Fibroblast of skin of abdomen (primary cell): ENCODE measurements at places on chromosomes 13 and 19.

DNA sequence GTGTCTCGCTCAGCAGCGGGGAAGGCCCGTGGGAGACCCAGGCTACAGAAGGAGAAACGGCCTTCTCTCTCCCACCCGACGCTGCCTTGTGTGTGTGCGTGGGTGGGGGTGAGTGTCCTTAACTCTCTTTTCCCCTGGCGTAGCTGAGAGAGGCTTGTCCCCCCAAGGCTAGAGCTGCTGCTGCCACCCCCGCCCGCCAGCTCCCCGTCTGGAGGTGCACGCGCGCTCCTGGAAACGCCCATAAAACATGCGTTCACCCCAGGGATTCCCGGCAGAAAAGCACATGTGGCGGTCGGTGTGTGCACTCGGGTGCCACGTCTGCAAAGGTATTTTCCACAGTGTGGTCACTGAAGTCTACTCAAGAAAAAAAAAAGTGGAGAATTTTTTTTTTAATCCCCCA, 36.1 kb downstream of the GADD45B start:
- DNase-seq = no peak

GRCh38 chr13:28489524-28489931, 5.4 kb downstream of the FLT1 start:
- peak; percentile 86 for DNase-seq

- DNase-seq = no peak
These were observed 82.8 kb downstream of the FRY start for GRCh38 chr13:32114284-32114950.

- DNase-seq = peak; percentile 33
These were observed 653.0 kb upstream of the GPC6 start for GRCh38 chr13:92573467-92574057.

DNA sequence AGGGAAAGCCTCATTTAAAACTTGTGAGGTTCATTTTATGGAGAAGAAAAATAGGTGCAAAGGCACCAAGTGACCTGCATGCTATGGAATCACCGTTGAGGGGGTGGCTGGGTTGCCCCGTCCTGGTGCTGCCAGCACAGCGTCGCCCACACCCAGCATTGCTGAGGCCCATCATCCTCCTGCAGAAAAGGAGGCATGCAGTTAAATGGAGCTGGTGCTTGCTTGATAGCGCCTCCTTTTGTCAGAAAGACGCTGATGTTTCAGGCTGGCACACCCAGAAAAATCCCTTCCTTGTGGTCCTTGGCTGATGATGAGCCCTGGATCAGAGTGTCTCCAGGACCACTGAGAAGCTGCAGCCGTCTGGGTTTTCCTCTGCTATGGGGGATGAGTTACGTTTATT, 36.9 kb downstream of the DHRS12 start:
- no peak for DNase-seq

DNA sequence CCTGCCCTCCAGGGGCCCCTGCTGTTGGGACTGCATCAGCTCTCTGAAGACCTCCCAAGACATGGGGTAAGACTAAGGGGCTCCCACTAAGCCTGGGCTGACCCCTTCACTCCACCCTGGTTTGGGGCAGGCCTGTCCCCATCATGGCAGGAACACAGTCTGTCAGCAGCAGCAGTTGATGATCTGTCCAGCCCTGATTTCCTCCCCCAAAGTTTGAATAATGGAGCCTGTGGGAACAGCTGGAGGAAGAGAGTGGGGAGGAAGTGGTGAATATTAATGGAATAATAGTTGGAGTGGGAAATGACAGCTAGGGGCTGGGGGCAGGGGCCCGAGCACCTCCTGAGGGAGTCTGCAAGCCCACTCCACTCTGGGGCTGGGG, 1.3 kb upstream of the B3GNT8 start:
- DNase-seq = no peak

DNA sequence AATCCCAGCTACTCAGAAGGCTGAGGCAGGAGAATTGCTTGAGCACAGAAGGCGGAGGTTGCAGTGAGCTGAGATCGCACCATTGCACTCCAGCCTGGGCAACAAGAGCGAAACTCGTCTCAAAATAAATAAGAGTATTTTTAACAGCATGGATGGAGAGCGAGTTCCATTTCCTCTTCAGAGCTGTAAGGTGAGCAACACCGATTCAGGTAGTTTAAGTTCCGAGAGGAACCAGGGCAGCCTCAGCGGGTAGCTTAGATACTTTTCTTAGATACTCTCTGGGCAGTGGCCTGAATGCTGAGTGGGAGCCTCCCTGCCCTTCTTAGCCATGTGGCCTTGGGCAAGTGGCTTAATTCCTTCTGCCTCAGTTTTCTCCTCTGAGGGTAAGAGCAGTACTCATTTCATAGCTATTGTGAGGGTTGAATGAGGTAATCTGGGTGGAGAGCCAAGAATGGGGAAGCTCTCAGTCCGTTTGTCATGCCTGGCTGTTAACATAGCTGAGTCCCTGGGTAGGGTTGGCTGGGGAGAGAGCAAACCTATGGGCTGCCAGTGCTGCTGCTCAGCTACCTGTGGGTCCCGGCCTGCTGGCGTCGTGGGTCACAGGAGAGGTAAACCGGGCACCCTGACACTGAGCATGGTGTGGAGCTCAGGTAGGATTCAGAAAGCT, 4.1 kb downstream of the ATP11A start:
- DNase-seq = peak; percentile 64

- no peak for DNase-seq
These were observed 274.3 kb downstream of the FGF9 start for GRCh38 chr13:21945195-21945594.

GRCh38 chr19:35977446-35978222, 17.4 kb upstream of the SDHAF1 start:
- no peak for DNase-seq

GRCh38 chr19:29662278-29662603, 3.0 kb upstream of the PLEKHF1 start:
- no peak for DNase-seq

- no peak for DNase-seq
These were observed 33.9 kb upstream of the CCNE1 start for GRCh38 chr19:29777781-29778309.

GRCh38 chr19:21322528-21322927, 6.7 kb downstream of the ZNF708 start:
- DNase-seq = no peak

DNA sequence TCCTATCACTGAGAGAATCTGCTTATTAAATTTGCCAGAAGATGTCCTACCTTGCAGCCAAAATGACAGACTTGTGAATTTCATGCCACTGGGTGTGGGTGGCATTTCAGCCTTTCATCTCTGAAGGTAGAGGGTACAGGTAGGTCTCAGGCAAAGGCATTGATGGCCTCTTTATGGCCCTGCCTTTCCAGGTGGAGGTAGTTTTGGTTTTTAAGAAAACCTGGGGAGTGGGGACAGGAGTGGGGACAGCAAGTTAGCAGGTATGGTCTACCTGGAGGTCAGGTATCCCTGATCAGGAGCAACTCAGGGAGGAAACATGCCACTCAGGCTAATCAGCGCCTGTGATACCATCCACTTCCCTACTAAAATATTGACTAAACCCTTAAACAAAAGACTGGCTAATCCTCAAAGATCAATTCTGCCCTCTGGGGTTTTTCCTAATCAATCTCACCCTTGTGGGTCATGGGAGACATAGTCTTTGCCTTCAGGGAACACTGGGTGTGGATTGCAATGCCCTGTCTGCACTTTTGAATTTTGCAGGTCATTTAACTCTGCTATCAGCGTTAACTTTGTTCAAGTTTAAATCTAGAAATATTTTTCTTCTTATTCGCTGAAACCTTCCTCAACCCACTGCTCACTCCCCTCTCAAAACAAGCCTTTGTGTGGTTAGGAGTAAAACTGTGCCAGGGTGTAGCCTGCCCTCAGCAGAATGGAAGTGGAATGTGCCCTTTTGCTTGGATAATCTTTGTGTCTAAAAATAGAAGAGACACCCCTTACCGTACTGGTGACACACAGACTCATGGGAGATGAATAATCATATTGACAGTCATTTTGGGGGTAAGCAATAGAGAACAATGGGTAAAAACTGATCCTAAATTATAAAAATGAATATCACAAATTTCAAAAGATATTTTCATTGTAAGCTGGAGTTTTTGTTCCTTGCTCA, 233.7 kb downstream of the COG6 start:
- no peak for DNase-seq

DNA sequence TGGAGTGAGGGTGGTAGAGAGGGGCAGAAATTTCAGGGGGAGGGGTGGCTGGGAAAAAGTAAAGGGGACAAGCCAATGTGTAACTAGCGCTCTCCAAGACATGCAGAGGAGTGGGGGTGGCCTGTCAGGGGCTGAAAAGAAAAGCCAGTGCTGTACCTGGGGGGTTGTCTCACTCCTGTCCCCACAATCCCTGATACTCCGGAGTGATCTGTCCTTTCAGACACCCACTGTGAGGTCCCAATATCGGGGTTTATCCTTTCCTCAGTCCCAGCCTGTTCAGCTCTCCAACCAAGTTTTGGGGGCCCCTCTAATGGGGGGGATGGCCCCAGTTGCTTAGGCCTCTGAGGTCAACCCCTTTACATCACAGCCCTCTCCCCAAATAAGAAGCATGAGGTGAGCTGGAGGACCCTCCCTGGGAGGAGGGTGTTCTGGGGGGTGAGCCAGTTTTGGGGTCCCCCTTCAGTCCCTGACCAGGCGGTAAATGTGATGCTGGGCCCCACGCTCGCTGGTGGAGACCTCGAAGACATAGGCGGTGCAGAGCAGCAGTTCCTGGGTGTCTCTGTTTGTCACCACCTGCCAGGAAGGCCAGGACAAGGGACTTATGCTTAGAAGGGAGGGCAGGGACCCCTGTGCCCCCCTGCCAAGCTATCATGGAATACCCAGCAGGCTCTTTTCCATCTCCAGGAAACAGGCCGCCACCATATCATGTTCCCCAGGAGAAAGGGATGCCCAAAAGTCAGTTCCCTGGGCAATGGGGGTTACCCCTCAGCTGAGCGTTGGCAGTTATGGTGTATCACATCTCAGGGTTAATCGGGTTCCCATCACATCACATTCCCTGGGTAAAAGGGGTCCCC, 5.9 kb downstream of the CD37 start:
- no peak for DNase-seq

GRCh38 chr19:15641901-15642491, 1.3 kb downstream of the CYP4F3 start:
- DNase-seq = no peak

- no peak for DNase-seq
These were observed 60.7 kb downstream of the MCF2L start for GRCh38 chr13:113029487-113030258.

DNA sequence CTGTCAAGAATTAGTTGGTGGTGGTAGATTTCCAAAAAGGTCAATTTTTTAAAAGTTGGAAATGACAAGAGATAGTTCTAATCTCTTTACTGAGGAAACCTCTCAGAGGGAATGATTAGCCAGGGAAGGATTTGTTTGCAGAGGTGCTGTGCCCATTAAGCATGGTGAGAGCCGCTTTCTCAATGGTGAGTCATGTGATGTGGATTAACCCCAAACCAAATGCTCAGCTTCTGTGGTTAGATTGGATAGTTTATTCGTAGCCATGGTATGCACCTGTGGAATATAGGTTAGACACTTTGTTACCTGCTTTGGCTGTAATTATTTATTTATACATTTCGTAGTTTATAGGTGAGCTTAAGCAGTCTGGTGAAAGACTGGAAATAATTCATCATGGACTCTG, 7.1 kb downstream of the HNRNPM start:
- DNase-seq = peak; percentile 55

DNA sequence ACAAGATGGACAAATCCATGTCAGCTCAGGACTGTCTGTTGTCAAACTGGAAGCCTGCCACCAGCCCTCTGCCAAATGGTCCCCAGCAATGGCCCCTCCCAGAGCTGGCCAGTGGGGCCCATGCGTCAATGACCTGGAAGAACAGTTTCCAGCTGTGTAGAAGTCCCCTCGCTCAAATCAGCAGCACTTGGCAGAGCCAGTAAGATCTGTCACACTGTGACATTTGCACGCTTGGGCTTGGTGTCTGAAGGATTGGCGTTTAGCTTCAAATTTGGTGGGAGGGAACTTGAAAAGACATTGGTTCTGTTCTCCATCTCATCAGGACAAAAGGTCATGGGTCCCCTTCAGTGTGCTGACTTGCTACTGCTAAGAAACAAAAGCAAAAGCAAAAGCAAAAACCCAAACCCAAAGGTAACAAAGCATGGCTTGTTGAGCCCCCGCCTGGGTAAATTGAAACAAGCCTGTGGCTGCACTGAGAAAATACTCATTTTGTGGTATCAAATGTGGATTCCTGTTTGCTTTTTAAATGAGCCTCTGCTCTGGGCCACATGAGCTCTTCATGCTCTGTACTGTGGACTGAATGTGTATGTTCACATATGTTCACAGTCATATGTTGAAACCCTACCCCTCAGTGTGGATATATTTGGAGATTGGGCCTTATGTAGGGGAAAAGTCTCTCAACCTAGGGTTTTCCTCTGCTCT, 253.6 kb upstream of the MAB21L1 start:
- DNase-seq = no peak

DNA sequence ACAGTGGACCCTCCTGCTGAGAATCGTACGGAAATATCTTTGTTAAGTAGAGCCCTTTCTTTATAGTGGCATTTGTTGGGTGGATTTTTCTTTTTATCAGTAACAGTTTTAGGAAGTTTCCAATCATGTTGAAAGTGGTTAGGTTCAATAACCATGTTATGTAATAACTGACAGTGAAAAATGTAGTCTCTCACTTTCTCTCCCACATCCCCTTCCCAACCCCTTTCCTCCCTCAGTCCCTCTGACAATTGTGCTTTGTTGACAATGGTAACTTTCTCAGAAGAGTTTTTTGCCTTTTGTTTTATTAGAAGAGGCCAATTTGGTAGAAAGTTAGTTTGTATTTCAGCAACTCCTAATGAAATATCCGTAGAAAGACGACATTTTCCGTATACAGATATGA, 77.8 kb upstream of the SLAIN1 start:
- DNase-seq = no peak

- no peak for DNase-seq
These were observed 78.6 kb downstream of the SPACA7 start for GRCh38 chr13:112454648-112455334.

DNA sequence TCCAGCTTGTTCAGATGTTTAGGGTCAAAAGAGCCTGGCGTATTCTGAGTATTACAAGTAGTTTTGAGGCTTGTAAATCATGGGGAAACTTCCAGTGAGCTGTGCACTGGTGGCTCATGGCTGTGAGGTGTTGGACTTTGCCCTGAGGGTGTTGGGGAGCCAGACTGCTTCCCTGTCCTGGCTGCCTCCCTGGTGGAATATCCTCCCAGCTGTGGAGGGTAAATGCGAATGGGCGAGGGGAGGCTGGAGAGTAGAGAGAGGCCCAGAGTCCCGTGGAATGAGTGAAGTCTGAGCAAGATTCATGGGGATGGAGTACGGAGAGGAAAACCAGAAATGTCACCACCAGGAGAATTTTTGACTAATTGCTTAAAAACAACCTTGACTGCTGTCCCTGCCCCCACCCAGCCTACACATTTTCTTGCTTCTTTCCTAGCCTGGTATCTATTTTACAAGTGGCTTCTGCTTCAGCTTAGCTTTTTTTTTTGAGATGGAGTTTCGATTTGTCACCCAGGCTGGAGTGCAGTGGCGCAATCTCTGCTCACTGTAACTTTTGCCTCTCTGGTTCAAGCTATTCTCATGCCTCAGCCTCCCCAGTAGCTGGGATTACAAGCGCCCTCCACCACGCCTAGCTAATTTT, 3.7 kb downstream of the SNRPA start:
- peak; percentile 42 for DNase-seq

GRCh38 chr13:103948426-103948825, 882.2 kb upstream of the SLC10A2 start:
- no peak for DNase-seq

GRCh38 chr19:29704562-29705558, 10.2 kb downstream of the C19orf12 start:
- DNase-seq = no peak
